ENCODE measurements at places on chromosomes 13 and 19.

GRCh38 chr19:29666578-29667386 lies 1.5 kb downstream of the PLEKHF1 start:
- ATAC-seq: peak; percentile 46

DNA sequence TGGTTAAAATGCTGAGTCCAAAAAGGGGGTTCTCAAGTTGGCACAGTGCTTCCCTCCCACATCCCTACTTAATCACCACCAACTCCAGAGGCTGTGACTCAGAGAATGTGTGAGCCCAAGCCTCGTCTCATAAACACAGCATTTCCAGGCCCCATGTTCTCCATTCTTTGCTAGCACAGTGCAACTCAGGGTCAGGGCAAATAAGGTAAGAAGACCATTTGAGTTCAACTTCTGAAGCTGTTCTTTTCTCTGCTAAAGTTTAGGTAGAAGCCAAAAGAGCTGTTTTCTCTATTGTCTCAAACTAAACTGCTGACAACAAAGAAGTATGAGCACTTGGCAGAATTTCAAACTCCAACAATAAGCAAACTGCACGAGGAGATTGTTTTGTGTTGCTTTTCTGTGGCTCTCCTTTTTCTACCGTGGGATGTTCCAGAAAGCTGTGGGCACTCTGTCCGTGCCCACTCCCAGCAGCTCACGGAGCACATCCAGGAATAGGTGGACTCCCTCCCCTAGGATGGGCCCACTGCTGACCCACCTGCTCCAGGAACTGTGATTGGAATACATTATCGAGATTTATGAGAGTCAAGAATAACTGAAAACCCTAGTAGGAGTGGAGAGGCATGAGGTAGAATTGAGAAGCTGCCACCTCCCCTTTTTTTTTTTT lies 494.3 kb downstream of the COG6 start:
- ATAC-seq: peak; percentile 88

GRCh38 chr13:74114641-74115040 lies 19.6 kb downstream of the KLF12 start:
- no peak for ATAC-seq

- ATAC-seq: no peak
These were observed 752.1 kb upstream of the PCDH20 start for GRCh38 chr13:62167650-62168172.

DNA sequence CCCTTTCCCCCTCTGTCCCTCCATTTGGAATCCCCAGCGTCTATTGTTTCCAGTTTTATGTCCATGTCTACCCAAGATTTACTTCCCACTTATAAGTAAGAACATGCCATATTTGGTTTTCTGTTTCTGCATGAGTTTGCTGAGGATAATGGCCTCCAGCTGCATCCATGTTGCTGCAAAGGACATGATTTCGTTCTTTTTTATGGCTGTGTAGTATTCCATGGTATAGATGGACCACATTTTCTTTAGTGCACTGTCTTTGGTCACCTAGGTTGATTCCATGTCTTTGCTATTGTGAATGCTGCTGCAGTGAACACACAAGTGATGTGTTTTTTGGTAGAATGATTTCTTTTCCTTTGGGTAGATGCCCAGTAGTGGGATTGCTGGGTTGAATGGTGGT lies 3.8 kb downstream of the ZNF555 start:
- no peak for ATAC-seq

- no peak for ATAC-seq
These were observed 36.7 kb downstream of the FRY start for GRCh38 chr13:32068255-32068654.

DNA sequence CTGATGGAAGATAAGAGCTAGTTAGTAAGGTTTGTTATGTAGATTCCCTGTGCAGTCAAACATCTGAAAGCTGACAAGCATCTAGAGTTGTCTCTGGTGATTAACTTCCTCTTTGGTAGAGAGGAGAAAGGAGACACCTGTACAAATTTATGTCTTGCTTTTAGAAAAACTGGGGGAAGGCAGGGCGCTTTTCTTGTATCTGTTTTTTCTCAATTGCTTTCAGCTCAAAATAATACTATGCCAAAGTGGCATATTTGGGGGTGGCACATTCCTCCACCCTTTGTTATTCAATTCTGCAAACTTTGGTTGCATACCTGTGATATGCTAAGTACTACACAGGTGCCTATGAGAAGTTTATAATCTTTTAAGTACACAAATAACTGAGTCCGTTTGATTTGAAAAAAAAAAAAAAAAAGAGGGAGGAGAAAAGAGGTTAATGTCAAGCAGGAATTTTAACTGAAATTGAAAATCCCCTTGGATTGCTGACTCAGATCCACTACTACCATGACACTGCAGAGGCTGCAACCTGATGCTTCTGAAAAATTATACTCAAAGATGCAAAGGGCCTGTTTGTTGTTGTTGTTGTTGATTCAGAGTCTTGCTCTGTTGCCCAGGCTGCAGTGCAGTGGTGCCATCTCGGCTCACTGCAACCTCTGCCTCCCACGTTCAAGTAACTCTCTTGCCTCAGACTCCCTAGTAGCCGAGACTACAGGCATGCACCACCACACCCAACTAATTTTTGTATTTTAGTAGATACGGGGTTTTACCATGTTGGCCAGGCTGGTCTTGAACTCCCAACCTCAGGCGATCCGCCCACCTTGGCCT lies 164.8 kb upstream of the NBEA start:
- ATAC-seq: no peak

- ATAC-seq: no peak
These were observed 6.0 kb downstream of the MIR17HG start for GRCh38 chr13:91353494-91353893.

DNA sequence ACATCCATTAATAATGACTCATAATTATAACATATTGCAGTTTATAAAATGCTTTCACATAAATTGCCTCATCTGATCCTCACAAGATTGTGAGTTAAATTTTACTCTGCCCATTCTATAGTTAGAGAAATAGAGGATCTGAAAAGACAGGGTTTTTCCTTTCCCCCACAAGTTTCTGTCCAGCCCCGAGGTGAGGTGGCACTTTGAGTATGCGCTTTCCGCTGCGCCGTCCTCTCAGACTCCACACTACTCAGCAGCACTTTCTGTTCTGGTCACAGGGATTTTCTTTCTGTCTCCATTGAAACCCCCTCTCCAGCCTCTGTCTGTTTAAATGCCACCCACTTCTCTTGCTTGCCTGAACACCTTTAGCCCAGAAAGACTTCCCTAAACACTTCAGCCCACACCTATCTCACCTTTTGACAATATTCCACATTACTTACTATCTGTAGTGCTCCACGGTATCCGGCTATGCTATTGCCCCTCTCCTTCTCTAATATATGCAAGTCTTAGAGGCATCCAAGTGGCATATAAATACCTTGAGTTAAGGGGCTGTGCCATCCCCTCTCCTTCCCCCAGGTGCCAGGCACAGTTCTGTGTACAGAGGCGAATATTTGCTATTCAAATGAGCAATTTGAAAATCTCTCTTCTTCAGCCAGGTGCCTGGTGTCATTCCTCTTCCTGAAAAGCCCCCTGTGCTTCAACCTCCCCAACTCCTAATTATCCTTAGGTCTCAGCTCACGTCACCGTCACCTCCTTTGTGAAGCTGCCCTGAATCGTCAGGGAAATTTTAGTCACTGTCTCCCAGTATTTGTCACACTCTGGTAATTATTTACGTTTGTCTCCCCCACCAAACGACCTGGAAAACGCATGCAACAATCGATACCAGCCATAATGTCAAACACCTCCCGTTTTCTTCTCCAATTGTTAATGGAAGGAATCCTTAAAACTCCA lies 268.7 kb downstream of the NHLRC3 start:
- no peak for ATAC-seq

DNA sequence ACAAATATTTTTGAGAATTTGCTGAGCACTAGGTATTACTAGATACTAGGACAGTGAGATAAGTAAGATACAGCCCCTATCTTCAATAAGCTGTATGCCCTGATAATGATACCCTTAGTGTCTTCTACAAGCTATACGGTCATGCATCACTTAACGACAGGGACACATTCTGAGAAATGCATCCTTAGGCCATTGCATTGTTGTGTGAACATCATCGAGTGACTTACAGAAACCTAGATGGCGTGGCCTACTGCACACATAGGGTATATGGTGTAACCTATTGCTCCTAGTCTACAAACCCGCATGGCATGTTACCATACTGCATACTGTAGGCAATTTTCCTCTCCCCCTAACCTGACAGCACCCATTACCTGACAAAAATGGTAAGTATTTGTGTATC lies 64.9 kb downstream of the LRCH1 start:
- no peak for ATAC-seq
